ENCODE measurements at places on chromosomes 11 and 22.

DNA sequence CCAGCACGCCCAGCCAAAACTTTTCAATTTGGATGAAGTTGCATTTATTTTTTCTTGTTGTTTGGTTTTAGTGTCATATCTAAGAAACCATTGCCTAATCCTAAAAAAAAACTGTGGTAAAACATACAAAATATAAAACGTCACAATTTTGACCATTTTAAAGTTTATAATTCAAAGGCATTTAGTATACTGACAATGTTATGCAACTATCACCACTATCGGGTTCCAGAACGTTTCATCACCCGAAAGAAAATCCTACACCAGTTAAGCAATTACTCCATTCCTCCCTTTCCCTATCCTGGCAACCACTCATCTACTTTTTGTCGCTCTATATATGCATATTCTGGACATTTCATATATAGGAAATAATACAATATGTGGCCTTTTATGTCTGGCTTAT, 30.5 kb upstream of the PHOX2A start:
- DNase-seq = peak; percentile 89

DNA sequence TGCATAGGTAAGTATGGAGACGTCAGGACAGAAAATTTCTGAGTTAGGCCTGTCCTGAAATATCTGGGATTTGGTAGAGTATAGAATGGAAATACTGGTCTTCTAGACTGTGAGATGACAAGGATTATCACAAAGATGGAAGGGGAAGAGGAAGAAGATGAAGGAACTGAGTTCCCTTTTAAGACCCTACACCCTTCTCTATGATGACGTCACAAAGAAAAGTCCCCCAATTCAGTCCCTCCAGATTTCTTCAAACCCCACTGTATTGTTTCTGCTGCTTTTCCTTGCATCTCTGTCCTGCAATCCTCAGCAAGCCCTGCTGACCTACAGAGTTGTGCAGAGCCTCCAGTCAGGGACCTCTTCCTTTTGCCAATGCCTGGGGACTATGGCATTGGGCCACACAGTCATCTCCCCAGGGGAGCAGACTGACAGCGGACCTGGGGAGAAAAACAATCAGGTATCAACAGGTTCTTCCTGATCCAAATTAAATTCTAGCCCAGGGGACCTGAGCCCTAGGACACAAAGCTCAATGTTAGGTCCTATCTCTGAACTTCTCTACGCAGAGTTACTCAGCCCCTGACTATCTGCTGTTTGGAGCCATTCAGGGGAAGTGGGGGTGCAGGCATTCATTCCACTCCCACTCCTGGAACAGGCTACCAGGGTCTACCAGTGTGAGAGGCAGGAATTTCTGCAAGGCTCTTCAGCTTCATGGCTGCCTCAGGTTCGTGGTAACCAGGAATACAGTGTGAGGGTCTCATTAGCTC, 49.2 kb upstream of the POU2AF1 start:
- DNase-seq = no peak

DNA sequence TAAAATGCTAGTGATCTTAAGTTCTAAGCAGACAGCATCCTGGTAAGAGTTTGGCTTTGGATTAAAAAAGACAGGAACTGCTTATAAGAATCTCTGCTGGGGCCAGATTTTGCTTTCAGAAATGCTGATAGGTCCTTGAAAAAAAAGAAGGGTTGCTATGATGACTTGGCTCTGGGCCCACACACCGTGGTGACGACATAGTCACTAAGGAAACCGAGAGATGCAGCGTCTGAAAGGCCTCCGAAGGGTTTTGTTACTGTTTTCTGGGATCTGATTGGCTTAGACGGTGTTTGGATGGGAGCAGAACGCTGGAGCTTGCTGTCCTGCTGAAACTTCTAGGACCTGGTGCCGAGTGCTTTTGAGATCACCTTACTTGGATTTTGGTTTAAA, 8.4 kb downstream of the FAM118A start:
- DNase-seq = peak; percentile 88

DNA sequence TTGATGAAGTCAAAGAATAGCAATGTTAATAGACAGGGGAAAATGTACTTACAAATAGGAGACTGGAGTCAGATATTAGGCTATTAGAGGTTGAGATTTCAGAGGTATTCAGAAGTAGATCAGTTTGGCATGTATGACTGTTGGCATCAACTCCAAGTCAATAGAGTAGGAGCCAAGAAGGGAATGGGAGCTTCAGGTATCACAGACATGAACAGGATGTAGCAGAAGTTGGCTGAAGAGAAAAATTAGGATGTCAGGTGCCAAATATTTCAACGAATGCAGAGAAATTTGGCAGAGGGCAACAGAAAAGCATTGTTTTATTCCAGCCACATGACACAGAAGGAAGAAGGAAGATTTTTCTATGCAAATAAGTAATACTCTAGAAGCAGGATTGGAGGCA, 69.7 kb downstream of the GLYATL1 start:
- no peak for DNase-seq

- peak; percentile 91 for DNase-seq
Measured at GRCh38 chr11:65492637-65493366, 6.0 kb upstream of the MALAT1 start.

- DNase-seq = peak; percentile 58
Measured at GRCh38 chr11:63567044-63567840, 4.1 kb upstream of the PLAAT2 start.
